ENCODE measurements at places on chromosomes 13 and 19.

DNA sequence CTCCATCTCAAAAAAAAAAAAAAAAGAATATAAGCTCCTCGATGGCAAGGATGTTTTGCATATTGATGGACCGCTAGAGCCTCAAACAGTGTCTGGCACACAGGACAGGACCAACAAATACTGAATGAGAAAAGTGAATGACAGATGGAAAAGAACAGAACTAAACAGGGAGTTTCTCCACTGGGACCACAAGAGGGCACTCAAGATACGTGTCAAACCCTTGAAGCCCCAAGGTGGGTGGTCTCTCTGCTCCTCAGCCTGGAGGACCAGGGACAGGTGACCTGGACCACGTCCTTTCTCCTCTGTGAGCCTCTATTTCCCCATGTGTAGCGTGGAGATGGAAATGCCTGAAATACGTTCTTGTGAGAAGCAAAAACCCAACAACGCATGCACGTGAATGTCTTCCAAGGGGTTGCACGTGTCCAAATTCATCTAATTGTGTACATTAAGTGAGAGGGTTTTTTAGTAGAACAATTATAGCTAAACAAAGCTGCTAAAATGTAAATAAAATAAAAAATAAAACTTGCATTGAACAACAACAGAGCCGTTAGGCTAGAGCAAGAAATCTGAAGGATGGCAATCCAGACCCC is 5.7 kb upstream of the CDC42EP5 start:
- DNase-seq, result peak; percentile 60

GRCh38 chr13:78816592-78816991 is 157.6 kb upstream of the OBI1 start:
- DNase-seq, result no peak

GRCh38 chr19:44111910-44112463 is 1.2 kb upstream of the ZNF225 start:
- DNase-seq, result no peak

DNA sequence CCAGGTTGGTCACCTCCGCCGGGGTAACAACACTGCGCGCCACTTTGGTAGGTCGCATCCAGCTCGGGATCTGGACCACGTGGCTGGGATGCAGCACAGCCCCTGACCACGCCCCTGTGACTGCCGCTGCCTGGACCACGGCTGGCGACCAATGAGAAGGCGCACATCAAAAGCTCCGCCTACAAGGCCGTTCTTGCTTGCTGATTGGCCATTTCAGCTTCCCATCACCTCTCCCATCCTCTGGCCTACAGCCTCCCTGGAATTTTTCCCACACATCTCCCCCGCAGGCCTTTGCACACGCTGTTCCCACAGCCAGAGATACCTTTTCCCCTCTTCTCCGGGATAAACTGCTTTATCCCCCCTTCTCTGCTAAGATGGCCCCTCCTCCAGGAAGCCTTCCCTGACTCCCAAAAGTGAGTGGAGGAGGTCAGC is 12.5 kb upstream of the MAP1S start:
- no peak for DNase-seq

- no peak for DNase-seq
Observed at GRCh38 chr19:33403221-33403972, 29.9 kb downstream of the CEBPG start.

DNA sequence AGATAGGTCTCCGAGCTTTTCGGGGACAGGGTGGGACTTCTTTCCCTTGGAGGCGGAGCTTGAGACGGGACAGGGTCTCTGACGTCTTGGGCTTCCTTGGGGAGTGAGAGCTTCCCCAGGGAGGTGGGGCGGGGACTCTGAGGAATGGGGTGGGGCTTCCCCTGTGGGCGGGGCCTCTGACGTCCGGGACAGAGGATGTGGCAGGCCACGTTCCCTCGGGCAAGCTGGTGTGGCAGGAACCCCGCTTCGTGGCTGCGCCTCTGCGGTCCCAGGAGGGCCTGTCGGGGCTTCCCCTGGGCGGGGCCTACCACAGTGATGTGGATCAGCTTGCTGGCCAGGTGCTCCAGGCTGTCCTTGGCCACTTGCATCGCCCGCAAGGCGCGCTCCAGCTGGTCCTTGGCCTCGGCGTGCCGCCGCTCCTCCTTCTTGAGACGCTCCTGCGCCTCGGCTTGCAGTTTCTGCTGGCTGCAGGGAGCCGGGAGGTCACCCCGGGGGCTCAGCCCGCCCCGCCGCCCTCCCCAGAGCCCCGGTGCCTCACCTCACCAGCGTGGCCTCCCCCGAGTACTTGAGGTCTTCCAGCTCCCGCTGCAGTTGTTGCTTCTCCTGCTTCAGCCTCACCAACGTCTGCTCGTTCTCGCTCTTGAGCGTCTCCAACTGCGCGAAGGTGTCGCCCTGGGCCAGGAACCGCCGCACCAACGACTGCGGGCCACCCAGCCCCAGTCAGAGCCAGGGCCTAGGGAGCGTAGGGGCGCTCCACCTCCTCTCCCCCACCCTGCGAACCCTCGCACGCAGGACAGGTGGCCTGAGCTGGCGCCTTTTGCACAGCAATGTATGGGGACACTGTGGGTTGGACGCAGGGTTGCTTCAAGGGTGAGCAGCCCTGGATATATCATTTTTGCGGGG is 3.3 kb upstream of the RGL3 start:
- no peak for DNase-seq

DNA sequence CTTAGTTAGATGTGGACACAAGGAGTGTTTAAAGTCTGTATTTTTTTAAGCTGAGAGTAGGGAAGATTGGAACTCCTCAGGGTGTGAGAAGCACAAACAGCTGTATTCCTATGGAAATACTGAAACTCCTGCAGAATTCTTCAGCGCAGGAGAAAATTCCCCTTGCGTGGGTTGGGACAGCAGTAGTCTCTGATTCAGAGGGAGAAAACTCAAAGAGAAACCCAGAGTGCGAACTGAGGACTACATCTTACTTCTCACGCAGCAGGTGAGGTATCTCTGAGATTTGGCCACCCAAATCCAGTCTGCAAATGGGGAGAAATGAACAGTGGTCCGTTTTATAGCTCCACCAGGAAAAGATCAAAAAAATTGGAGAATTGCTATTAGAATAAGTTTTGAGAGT is 60.9 kb downstream of the FRY start:
- no peak for DNase-seq

GRCh38 chr13:46496086-46496485 is 56.9 kb upstream of the LRCH1 start:
- no peak for DNase-seq

DNA sequence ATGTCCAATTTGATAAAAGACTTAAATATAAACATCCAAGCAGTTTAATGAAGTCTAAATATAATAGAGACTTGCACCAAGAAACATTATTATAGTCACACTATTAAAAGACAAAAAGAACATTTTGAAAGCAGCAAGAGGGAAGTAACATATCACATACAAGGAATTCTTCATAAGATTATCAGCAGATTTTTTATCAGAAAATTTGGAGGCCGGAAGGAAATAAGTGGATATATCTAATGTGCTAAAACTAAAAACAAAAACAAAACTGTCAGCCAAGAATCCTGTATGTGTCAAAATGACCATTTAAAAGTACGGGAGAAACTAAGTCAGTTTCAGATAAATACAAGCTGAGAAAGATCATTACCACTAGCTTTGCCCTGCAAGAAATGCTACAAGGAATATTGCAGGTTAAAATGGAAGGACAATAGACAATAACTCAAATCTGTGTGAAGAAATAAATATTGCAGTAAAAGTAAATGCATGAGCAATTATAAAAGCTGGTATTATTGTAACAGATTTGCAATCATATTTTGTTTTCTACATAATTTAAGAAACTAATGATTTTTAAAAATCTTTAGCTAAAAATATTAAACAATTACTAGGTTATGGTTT is 1665.9 kb upstream of the PCDH20 start:
- DNase-seq, result no peak

DNA sequence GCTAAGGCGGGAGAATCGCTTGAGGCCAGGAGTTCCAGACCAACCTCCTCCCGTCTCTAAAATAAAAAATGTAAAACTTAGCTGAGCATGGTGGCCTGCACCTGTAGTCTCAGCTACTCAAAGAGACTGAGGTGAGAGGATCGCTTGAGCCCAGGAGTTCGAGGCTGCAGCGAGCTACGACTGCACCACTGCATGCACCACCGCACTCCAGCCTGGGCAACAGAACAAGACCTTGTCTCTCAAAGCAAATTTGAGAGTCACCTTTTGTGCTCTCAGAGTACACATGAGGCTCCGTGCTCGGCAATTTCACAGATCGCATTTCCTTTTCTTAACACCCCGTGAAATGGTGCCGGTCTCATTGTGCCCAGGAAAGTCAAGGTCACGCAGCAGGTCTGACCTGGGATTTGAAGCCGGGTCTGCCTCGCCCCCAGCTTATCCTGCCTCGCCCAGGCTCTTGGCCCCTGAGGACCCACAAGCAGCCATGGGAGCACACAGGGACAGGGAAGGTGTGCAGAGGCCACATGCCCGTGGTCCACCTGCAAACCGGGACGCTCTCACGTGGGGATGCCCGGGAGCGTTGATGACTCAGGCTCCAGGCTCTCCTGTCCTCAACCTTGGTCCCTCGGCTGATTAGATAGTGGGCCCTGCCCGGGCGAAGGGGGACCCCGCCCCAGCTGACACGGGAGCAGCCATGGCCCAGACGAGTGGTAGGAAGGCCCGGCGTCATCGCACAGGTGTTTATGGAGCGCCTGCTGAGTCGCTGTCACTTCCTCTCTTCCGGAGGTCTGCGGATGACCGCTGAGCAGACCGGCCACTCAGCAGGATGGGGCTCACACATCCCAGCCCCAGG is 1.1 kb upstream of the SMIM24 start:
- DNase-seq, result no peak

DNA sequence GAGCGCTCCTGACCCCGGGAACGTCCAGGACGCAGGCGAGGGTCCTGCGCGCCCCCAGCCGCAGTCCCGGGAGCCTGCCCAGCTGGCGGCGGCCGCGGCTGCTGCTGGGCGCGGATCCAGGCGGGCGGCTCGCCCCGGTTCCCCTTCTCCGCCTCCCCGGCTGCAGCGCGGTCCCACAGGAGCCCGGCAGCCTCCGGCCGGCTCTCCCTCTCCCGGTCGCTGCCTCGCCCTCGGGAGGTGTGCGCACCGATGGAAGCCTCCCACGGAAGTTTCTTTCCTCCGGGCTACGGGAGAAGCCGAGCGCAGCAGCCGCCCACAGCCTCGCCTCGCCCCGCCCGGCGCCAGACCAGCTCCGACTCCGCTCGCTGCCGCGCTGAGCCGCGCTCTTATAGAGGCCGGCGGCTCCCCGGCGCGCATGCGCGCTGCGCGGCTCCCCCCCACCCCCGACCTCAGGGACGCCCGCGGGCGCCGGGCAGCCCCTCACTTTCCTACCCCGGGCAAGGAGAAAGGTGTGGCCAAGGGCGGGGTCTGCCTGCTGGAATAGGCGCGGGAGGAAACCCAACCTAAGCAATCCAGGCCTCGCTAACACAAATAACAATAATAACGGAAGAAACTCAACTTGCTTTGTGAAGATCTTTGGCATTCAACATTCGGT is at the start of gene SHISA2:
Gene SHISA2, minus strand, starts transcription at position 360 of the 655 bp plus-strand sequence. CDS start 1,041 bp downstream, outside the sequence.
- no peak for DNase-seq

DNA sequence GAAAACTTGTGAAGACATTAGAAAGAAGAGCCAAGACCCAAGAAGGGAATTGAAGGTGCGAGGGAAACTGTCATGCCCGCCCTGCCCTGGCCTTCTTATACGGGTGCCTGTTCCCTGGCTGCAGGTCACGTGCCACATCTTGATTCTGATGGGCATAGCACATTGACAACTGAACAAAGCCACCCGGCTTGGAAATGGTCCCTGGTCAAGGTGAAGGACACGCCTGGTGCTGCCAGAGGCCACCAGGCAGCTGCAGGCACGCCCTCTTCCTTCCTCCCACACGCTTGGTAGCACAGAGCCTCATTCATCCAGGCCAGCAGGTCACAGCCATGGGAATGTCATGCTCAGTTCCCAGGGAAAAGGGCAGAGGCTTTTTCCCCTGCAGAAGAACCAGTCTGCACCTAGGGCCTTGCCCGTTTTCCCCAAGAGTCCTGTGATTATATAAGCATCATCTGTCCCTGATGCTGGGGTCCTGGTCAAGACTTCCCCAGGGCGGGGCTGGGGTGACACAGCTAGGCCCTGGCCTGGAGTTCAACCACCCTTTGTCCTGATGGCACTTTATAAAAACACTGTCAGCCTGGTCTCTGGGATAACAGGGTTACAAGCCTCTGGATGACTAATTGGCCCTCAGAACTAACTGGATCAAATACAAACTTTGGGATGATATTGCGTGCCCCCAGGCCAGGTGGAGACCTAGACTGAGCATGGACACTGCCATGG is 56.0 kb downstream of the CDADC1 start:
- DNase-seq, result peak; percentile 15

DNA sequence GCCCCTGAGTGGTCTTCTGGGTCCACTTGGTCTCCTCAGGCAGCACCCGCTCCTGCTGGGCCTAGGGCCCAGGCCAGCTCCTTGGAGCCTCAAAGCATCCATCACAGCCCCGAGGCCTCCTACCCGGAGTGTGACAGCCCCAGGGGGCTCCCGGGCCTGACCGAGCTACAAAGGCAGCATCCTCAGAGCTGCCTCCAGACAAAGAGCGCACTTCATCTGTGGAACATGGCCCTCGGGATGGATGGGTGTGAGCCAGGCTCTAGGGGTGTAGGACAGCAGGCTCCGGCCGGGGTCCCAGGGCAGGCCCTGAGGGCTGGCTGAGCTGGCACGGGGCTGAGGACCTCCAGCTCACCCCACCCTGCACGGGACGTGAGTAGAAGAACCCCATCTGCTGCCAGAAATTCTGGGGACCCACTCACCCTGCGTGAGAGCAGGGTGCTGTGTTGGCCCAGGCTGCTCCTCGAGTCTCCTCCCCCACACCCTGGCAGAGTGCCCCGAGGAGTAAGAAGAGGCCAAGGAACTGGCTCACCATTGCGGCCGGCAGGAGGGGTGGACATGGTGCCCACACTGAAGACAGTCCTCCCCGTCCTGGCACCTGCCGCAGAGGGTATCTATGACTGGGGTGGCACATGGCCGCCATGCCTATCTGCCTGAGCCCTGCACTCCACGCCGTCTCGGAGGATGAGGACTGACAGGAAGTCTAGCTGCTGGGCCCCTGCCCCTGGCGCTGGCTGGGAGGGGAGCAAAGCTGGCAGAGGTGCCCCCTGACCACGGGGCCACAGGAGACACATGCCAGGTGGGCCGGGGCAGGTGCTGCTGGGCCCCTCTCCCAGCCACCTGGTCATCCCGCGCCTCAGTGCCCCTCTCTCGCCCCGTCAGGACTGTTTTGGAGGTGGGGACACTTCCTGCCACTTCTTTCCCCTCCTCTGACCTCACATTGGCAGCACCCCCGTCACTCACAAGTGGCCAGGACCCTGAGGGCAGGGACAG is 22.3 kb downstream of the CEBPG start:
- no peak for DNase-seq

GRCh38 chr19:6694147-6694815 is 24.3 kb upstream of the TNFSF14 start:
- no peak for DNase-seq

All from left renal cortex interstitium (tissue), 4 donors.